IMR-90 (cell line): ENCODE measurements at places on chromosomes 16 and 17.
A peak's percentile ranks its signal among the peaks of the same experiment; 100 is the strongest.

DNA sequence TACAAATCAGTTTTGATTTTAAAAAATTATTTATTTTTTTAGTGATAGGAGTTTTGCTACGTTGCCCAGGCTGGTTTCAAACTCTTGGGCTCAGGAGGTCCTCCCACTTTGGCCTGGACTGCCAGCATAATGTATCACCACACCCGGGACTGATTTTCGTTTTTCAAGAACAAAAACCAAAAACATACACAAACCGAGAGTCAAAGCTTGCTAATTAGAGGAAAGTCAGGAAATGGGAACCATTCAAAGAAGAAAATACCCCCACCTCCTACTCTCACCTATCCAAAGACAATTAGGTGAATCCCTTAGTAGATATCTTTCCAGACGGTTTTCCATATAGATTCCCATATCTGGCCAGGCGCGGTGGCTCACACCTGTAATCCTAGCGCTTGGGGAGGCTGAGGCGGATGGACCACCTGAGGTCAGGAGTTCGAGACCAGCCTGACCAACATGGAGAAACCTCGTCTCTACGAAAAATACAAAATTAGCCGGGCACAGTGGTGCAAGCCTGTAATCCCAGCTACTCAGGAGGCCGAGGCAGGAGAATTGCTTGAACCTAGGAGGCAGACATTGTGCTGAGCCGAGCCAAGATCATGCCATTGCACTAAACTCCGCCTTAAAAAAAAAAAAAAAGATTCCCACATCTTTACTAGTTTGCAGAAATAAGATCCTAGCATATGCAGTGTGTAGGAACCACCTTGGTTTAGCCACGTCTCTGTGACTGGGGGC, 883 bp upstream of the SPN start:
- DNase-seq: no peak

DNA sequence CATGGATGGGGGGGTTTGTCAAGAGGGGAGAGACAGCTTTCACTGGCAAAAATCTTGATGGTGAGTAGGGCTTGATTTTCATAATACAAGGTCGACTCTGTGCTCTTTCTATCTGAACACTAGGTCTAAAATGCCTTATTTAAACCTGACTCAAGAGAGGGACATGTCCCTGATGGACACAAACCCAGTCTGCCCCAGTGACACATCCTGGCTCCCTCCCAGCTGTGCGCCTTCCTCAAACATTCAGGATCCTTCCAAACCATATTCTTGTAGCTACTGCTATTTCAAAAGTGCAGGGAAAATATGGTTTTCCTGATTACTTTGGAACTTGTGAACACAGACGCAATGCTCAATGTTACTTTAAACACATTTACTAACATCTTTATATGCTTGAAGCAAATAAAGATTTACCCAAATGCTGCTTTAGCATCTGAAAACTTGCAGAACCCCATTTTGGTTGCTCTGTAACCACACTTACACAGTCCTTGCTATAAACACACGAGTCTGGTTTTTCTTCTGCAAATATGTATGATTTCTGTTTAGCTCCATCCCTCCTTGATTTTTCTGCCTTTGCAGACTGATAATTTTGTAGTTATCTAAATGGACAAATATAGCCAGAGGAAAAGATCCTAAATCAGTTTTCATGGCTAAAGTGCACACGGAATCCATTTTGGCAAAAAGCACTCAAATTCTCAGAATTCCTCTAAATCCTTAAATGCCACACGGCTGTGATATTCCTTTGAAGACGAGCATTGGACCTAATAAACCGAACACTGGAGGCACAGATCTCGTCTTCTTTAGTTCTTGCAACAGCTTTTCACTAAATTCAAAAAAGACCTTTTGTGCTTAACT, 499.9 kb upstream of the ZFHX3 start:
- DNase-seq: no peak

DNA sequence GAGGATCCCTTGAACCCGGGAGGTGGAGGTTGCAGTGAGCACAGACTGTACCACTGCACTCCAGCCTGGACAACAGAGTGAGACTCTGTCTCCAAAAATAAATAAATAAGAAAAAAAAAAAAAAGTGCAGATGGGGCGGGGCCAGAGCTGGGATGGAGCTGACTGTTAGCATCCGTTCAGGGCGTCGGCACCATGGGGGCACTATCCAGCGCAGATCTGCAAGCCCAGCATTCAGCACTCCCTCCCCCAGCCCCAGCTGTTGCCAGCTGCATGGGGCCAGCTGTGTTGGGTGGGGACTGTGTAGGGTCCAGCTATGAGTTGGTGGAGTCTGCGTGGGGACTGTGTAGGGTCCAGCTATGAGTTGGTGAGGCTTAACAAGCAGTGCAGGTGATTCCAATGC, 13.3 kb downstream of the GPRC5C start:
- no peak for DNase-seq

GRCh38 chr17:32286518-32286900, 20.9 kb downstream of the RHBDL3 start:
- DNase-seq: no peak

- no peak for DNase-seq
Observed at GRCh38 chr17:61555127-61555566, 35.9 kb downstream of the NACA2 start.

GRCh38 chr16:88004391-88004790, 53.2 kb downstream of the BANP start:
- no peak for DNase-seq

DNA sequence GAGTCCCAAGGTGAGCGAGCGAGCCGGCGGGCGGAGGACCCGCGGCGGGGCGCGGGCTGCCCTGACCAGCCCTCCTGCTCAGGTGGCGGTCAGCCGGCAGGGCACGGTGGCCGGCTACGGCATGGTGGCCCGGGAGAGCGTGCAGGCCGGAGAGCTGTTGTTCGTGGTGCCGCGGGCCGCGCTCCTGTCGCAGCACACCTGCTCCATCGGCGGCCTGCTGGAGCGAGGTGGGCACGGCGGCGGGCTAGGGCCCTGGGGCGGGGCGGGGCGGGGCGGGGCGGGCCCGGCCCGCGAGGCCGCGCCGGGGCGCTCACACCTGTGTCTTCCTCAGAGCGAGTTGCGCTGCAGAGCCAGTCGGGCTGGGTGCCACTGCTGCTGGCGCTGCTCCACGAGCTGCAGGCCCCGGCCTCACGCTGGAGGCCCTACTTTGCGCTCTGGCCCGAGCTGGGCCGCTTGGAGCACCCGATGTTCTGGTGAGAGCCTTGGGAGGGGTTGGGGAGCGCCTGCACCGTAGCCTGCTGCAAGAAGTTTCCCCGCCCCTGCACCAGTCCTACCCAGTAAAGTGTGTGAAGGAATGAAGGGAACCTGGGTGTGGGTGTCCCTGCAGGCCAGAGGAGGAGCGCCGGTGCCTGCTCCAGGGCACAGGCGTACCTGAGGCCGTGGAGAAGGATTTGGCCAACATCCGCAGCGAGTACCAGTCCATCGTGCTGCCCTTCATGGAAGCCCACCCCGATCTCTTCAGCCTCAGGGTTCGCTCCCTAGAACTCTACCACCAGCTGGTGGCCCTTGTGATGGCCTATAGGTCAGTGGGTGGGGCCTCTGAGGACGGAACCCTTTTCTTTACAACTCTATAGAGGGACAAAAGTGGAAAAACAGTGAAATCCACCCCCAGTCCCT, 802 bp downstream of the SETD6 start:
- no peak for DNase-seq

DNA sequence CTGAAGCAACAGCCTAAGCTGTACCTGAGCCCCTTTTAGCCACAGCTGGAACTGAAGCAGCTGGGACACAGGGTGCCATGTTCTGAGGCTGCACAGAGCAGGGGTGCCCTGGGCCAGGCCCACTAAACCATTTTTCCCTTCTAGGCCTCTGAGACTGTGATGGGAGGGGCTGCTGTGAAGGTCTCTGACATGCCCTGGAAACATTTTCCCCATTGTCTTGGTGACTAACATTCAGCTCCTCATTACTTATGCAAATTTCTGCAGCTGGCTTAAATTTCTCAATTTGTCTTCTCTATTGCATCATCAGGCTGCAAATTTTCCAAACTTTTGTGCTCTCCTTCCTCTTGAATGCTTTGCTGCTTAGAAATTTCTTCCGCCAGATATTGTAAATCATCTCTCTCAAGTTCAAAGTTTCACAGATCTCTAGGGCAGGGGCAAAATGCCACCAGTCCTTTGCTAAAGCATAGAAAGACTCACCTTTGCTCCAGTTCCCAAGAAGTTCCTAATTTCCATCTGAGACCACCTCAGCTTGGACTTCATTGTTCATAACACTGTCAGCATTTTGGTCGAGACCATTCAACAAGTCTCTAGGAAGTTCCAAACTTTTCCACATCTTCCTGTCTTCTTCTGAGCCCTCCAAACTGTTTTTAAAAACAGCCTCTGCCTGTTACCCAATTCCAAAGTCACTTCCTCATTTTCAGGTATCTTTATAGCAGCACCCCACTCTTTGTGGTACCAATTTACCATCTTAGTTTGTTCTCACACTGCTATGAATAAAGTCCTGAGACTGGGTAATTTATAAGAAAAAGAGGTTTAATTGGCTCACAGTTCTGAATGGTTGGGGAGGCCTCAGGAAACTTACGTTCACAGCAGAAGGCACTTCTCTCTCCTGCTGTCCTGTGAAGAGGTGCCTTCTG, 49.8 kb downstream of the TMEM100 start:
- DNase-seq: no peak

- no peak for DNase-seq
Observed at GRCh38 chr17:6327007-6327406, 107.9 kb downstream of the AIPL1 start.

DNA sequence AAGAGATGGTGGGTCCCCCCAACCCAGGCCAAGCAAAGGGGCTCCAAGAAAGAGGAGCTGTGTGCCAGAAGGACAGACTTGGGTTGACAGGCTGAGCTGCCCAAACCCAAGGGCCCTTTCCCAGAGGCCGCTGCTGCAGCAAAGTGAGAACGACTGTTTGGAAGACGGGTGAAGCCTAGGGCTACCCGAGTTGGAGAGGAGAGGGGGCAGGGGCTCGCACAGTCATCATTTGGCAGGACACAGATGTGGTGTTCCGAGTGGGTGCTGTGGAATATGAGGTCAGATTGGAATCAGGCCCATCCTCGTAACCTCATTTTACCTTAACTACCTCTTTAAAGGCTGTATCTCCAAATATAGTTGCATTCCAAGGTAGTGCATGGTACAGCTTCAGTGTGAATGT, 5.3 kb upstream of the MFAP4 start:
- no peak for DNase-seq

GRCh38 chr16:63745456-63745855, 1376.4 kb downstream of the CDH11 start:
- no peak for DNase-seq

- DNase-seq: peak; percentile 42
Observed at GRCh38 chr17:60445144-60445543, 22.9 kb downstream of the CHCT1 start.

DNA sequence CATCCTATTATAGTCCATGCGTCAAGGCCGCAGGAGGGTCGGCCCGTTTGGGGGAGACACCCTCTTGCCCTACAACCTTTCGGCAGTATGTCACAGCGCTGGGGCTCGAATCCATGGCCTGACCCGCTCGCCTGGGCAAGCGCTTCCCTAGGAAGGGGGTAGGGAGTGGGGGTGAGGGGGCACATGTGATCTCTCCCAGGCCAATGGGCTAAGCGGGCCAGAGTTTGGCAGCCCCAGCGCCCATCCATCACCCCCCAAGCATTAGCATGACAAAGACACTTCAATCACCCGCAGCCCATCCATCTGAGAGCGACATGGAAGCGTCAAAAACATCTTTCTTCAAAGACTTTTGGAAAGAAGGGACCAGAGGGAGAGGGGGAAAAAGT, at the start of gene HOXB1:
Gene HOXB1, minus strand, starts transcription at position 125 of the 386 bp plus-strand sequence. Its CDS starts 107 bp downstream, at position 18.
- no peak for DNase-seq

DNA sequence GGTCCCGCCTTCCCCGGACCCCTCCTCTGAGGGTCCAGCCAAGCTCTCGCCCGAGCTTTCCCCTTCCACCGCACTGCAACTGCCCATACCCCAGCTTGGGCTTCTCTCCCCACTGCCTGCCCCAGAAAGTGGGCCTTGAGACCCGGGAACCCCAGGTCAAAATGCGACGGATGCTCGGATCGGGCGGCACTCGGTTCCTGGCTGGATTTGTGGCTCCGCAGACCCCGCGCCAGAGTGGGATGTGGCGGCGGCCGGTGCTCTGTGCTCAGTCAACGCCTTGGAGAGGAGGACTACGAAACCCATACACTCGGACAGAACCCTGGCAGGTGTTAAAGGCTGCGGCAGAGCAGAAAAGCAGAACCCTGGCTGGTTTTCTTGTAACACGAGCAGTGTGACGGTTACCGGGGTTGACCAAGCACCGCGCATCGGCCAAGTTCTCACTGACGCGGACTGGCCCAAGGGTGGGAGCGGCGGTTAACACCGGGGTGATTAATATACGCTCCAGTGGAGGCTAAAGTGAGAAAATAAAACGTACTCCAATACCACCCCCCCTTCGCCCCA, 885 bp upstream of the SLFN13 start:
- no peak for DNase-seq

DNA sequence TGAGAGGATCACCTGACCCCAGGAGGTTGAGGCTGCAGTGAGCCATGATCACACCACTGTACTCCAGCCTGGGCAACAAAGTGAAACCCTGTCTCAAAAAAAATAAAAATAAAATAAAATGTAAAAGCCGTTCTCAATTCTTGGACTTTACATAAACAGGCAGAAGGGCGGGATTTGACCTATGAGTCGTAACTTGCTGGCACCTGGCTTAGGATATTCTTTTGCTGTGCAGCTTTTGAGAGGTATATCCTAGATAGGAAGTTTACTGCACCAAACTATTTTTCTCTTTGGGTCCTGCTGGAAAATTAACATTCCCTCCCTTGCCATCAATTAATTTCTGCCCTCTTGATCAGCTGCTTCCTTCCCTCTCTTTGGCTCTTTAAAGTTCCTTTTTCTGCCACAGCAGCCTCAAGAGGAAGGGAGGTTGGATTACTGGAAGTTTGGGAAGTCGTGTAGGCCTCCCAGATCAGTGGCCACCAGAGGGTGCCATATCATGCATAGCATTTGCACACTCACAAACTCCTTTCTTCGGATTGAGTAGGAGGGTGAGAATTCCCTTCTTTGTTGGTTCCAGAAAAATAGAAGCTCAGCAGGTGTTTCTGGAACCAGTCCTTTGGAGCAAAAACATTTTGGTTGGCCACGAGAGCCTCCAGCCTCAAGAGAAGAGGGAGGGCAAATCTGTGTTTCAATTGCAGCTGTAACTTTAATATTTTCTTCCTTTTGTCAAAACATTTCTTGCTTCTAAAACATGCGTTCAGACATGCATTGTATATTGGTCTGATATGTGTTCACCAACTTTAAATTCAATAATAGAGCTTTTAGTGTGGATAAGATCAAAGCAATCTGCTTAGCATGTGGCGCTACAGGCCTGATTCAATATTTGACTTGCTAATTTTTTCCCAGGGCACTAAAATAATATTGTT, 147.3 kb downstream of the CCDC182 start:
- peak; percentile 82 for DNase-seq

DNA sequence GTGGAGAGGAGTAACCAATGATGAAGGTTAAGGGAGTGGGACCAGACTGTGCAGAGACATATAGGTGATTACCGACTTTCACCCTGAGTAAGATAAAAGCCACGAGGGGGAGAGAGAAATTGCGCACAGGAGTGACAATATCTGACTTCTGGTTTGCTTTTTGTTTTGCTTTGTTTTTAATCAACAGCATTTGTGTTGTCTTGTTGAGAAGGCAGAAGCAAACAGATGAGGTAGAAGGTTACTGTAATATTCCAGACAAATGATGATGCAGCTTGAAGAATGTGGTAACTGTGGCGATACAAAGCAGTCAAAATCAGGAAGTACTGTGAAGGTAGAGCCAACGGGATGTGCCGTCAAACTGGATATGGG, 7.5 kb downstream of the PELP1 start:
- no peak for DNase-seq

- no peak for DNase-seq
Observed at GRCh38 chr16:75552951-75553350, 3.1 kb downstream of the TMEM231 start.
